NCI-H69 (cell line): ENCODE measurements at places on chromosomes 7 and 10.

GRCh38 chr10:76430061-76430645, 998.7 kb downstream of the LRMDA start:
- peak; percentile 72 for DNase-seq

DNA sequence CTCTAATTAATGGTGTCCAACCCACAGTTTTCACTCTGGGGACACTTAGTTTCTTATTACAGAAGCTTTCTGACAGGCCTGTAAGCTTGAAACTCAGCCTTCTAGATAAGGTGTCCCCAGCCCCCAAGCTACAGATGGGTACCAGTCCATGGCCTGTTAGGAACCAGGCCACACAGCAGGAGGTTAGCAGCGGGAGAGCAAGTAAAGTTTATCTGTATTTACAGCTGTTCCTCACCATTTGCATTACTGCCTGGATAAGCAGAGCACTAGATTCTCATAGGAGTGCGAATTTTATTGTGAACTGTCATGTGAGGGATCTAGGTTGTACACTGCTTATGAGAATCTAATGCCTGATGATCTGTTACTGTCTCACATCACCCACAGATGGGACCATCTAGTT, 93.7 kb downstream of the TMEM26 start:
- no peak for DNase-seq

GRCh38 chr10:99685597-99685967, 26.3 kb downstream of the ENTPD7 start:
- no peak for DNase-seq

DNA sequence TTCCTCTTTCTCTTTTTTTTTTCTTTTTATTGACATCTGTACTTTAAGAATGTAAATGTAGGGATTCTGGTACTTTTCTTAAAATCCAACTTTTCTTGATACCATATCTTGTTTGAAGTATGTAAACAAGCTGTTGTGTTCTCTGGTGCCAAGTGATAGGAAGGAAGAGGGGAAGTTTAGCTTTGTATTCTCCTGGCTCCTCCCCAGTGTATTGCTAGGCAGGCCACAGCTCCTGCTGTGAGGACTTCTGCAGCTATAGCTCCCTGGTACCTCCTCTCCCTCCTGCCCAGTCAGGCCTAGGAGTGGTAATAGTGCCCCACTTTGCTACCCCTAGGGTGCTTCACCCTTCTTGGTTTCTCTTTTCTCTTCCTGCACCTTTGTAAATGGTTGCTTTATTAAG, 45.3 kb upstream of the SP8 start:
- peak; percentile 94 for DNase-seq

- DNase-seq = no peak
Measured at GRCh38 chr10:59374916-59375315, 12.6 kb upstream of the FAM13C start.

GRCh38 chr10:79320820-79321493, 26.3 kb upstream of the PPIF start:
- DNase-seq = no peak

- DNase-seq = no peak
Measured at GRCh38 chr10:72730479-72730878, 38.5 kb downstream of the MCU start.

- no peak for DNase-seq
Measured at GRCh38 chr7:69801729-69802682, 203.7 kb downstream of the AUTS2 start.
